ENCODE measurements at places on chromosomes 5 and 9.

GRCh38 chr5:173311818-173312585 lies 16.2 kb downstream of the STC2 start:
- no peak for DNase-seq

- DNase-seq = no peak
Observed at GRCh38 chr9:129311643-129312042, 133.6 kb upstream of the IER5L start.

DNA sequence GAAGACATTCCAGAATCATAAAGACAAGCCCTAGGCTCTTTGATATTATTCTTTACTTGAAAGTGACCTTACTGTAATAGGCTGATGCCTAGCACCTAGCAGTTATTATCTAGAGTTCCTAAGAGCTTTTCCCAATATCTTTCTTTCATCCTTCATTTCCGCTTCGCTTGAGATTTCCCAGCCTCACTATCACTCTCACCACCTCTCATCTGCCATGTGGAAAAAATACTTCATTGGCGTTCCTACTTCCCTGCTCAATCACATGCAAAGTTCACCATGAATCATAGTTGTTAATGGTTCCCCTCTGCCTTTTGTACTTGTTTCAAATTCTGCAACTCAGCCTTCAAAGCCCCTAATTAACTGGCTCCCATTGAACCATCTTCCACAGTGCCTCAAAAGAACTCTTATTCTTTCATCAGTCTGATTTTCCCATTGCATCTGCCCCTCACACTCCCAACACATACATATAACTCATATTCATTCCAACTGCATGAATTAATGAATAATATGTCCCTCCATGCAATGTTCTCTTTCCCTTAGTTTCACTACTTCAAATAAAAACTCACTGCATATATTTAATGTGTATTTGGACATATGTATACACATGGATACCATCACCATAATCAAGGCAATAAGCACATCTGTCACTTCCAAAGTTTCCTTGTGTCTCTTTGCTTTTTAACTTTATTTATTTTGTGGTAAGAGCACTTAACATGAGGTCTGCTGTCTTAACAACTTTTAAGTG lies 221.6 kb downstream of the PARP8 start:
- no peak for DNase-seq

GRCh38 chr5:173217626-173218397 lies 17.2 kb downstream of the NKX2-5 start:
- no peak for DNase-seq
